ENCODE measurements at places on chromosomes 11 and 22. TPM values are rescaled to one million over a fixed set of nuclear protein-coding genes. Genes with fewer than 3 reads are reported as not detected.

DNA sequence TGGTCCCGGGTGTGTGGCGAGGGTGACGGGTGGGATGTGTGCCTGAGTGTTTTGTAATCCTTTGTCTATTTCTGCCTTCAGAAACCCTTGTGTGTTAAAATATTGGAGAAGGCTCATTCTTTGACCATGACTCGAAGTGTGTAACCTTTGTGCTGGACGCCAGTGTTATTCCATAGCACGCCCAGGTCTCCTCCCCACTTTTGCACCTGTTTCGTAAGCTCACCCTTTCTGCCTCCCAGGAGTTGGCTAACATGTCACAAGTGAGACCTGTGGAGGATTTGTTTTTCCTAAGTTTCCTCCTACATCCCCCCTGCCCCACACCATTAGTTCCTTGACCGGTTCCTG, 382 bp downstream of the C11orf54 start:
- DNase-seq, result no peak

- DNase-seq, result no peak
Measured at GRCh38 chr11:4982678-4983077, 12.0 kb upstream of the OR51L1 start.

DNA sequence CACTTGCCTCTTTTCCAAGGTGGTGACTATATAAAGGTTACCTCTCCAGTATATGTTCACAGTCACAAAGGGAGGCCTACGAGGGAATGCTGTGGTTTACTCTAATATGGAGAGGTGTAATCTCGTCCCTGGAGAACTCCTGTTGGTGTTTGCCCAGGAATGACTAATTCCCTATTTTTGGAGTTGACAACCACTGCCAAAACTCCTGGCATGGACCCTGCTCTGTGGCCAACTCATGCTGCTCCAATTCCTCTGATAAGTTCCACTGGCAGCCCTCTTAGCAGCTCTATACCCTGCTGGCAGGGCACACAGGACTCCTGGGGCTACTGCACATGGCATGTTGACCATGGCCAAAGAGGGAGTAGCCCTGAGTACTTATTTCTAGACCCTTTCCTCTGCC, 418.7 kb upstream of the ANO5 start:
- DNase-seq, result no peak

GRCh38 chr11:44446996-44447771, 118.3 kb upstream of the CD82 start:
- DNase-seq, result no peak

DNA sequence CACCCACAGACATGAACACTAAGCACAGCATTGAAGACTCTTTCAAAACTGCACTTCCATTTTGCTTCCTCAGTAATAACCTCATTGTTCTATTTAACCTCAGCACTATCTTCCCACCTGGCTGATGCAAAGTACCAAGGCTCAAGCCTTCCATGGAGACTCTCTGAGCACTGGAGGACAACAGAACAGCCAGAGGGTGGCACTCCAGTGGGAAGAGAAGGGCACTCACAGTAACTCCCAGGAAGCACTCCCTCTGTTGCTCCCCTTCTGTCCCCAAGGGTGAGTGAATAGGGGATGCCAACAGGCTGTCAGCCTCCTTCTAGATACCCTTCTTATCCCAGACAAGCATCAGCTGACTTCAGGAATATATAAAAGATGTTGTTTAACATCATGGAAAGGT, 3.5 kb downstream of the ME3 start:
- no peak for DNase-seq

- peak; percentile 66 for DNase-seq
Measured at GRCh38 chr11:33970984-33971466, 79.1 kb upstream of the LMO2 start.

DNA sequence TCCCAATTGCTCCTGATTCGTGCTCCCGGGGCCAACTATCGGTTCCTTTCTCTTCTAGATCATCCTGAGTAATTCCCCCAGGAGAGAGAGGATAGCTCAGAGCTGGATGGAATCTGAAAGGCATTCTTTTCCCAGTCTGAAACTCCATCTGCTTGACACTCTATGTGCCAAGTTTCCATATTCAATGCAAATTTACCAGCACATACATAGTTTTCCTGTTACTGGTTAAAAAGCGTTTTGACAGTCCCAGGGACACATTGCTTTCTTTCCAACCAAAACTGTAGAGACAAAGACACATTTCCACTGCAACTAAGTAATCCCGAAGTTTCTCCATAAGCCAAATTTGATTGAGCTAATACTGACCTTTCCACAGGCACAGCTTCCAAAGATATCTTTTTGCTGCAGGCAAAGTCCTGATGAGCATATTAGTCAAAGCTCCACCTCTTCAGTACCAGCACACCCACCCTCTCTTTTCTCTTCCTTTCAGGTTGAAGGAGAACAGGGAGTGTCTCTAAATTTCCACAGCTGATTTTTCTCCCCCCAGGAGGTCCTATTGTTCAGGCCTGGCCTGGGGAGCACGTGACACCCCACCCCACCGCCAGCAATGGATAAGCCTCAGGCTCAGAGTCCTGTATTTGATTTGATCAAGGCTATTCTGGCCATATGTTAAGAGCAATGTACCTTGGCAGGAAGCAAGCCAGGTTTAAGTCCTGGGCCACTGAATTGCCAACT, 9.7 kb upstream of the ANKK1 start:
- DNase-seq, result peak; percentile 29

DNA sequence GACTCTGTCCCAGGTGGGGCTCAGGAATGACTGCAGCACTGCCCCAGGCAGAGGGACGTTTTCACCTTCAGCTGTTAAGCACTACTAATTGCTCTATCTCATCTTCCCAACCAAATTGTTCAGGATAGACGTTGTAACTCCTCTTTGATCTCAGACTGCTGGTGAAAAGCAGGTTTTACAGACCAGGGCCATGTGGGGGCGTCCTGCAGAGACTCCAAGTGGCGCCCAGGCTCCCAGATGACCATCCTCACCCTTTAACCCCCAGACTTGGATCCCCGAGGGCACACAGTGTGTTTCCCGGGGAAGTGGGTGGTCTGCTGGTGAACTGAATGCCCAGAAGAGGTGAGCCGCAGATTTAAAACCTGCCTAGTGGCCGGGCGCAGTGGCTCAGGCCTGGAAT, 23.9 kb downstream of the FADD start:
- peak; percentile 56 for DNase-seq

Gene USH1C
- not detected for polyA plus RNA-seq

Gene TP53I11
- 6.0 TPM for polyA plus RNA-seq

Gene MFRP
- not detected for polyA plus RNA-seq
